ENCODE measurements at places on chromosomes 3 and 15.

GRCh38 chr3:51679777-51680176 lies 8.7 kb downstream of the TEX264 start:
- DNase-seq: no peak

DNA sequence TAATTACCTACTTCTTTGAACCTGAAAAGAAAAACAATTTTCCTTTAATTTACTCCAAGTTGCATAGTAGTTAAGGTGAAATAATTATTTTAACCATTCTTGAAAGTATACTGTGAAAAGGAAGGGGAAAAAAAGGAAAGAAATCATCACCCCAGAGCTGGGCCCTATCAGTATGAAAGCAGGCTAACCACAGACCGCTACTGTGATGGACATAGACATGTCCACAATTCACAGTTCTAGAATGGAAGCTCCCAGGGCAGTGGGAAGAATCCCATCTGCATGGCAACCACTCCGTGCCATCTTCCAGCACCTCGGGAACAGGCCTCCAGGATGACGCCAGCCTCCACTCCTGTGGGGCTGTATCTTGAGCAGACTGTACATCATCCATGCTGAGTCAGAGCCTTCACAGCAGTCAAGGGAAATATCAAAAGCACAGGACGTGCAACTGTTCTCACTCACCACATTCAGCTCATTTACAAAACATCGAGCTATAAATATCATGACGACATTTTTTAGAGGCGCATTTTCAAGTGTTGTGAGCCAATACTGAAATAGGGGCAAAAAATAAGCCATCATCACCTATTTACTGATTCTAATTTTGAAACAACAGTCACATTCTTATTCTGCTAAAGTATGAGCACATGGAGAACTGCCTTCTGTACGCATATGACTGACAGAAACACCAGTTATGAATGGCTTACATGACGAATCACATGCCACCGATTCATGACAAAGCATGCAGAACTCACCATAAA lies 119.7 kb downstream of the SNRK start:
- peak; percentile 34 for DNase-seq

DNA sequence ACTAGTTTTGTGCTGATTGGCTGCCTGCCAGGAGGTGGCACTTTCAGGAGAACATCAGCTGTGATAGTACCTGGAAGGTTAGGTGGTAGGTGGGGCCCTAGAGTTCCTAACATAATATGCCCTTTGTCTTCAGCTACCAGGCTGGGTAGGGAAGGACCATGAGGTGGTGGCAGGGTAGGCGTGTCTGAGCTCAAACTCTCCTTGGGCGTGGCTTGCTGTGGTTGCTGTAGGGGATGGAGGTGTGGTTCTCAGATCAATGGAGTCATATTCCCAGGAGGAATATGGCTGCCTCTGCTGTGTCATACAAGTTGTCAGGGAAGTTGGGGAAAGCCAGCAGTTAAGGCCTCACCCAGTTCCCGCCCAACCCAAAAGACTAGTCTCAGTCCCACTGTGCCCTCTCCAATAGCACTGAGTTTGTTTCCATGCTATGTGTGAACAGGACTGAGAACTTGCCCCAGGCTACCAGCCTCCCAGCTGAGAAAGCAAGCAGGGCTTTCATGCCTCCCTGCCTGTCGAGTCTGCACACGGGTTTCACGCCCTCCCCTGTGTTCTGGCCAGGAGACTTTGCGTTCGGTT lies 107.7 kb downstream of the CHCHD4 start:
- no peak for DNase-seq

DNA sequence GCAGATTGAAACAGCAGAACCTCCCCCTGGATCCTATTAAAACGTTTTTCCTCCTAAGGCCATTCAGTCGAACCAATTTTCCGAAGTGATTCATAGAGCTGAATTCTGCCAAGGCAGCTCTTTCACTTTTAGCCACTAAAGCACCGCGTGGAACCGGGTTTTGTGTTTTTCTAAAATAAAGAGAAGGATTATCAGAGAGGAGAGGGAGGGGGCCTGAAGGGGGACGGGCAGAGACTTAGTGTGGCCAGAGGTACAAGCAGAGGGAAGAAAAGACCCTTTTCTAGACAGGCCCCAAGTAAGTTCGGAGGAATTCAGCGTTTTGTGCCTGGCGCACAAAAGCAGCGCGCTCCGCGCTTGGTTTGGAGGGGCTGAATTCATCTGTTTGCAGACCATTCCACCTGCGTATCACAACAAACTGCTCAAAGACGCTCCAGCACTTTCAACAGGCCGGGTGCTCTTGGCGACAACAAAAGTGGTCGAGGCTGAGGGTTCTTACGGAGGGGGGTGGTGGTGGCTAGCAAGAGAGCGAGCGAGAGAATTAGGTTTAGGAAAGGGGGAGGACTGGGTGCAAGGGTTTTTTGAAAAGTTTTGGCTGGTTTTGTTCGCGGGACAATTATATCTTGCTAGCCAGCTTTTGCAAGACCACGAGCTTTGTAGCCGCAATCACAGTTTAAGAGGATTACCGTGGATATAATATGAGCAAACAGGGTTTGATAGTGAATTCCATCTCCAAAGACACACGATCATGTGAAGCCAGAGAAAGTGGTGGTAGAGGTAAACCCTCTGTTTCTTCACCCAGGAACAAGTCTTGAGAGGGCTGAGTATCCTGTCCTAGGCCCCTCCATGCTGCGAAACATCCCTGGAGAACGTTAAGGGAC lies 1.2 kb upstream of the FEZF2 start:
- DNase-seq: no peak

GRCh38 chr3:169007145-169007544 lies 656.4 kb downstream of the MECOM start:
- no peak for DNase-seq

DNA sequence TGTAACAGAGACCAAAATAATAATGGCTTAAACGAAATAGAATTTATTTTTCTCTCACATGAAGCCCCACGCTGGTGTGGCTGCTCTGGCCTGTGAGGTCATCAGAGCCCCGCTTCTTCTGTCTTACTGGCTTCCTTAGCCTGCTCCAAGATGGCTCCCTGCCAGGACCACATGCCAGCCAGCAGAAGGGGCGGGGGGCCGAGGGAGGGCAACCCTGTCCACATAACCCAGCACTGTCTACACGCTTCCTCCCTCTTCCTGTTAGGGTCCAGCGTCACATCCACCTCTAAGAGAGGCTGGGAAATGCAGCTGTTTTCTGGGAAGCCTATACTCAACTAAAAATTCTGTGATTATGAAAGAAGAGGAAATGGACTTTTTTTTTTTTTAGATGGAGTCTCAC lies 107.9 kb upstream of the DLG1 start:
- peak; percentile 76 for DNase-seq

GRCh38 chr3:4600493-4600892 lies 107.3 kb downstream of the ITPR1 start:
- DNase-seq: no peak

DNA sequence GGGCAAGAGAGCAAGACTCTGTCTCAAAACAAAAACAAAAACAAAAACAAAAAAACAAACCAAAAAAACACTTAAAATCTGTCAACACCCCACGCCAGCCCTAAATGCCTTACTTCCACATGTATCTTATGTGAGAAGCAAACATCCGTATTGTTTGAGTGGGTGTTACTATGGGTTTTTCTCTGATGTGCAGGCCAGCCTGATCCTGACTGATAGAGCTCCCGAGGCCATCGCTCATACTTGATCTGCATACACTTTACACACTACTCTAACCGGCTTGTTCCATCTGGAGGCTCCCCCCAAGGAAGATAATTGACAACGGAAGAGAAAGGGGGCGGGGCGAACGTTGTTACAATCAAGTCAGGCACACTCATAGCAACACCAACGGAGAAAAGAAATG lies 237.4 kb downstream of the TBL1XR1 start:
- no peak for DNase-seq

DNA sequence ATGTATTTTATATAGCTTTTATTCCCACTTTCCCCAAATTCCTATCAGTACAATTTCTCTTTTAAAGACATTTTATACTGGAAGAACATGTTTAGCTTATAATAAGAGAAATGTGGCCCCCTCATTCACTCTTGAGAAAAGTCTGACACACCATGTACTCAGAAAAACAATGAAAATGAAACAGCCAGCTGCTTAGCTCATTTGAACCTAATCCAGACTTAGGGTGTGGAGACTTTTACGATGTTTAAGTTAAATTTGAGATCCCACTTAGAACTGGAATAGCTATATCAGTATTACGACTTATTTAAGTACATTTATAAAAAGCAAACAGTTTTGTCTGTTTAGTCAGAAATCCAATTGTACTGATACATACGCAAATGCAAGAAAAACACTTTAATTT lies 252.3 kb upstream of the ARRDC4 start:
- DNase-seq: peak; percentile 27

GRCh38 chr3:33099109-33099645 lies 2.2 kb upstream of the GLB1 start:
- DNase-seq: no peak

GRCh38 chr3:152357587-152357986 lies 88.9 kb downstream of the MBNL1 start:
- no peak for DNase-seq

DNA sequence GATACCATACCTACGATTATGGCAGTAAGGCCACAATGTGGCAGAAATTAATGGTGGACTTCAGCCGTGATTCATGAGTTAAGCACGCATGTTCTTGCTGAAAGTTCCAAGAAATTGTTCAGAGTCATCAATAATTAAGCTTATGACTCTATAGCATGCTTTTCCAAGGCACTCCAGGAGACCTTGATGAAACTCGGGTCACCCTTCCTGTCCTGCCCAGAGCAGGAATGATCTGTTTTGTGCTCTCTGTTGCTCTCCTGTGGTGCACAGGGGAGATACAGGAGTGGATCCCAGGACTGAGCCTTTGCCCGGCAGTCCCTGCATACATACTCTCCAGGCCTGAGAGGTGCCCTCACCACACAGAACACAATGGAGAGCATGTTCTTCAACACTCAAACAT lies 141.6 kb upstream of the SLC2A2 start:
- no peak for DNase-seq

GRCh38 chr3:193816656-193817311 lies 223.8 kb downstream of the OPA1 start:
- DNase-seq: peak; percentile 98

DNA sequence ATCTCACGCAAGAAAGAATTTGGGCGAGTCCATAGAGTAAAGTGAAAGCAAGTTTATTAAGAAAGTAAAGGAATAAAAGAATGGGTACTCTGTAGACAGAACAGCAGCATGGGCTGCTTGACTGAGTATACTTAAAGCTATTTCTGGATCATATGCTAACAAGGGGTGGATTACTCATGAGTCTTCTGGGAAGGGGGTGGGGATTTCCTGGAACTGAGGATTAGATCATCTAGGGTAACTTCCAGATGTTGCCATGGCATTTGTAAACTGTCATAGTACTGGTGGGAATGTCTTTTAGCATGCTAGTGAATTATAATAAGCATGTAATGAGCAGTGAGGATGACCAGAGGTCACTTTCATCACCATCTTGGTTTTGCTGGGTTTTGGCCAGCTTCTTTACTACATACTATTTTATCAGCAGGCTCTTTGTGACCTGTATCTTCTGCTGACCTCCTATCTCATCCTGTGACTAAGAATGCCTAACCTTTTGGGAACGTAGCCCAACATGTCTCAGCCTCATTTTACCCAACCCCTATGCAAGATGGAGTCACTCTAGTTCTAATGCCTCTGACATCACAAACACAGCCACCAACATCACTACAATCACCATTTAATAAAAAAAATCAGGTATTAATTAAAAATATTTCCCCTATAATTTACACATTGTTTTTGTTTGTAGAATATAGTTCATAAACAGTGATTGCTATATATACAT lies 890.7 kb upstream of the EPHA6 start:
- DNase-seq: peak; percentile 8

DNA sequence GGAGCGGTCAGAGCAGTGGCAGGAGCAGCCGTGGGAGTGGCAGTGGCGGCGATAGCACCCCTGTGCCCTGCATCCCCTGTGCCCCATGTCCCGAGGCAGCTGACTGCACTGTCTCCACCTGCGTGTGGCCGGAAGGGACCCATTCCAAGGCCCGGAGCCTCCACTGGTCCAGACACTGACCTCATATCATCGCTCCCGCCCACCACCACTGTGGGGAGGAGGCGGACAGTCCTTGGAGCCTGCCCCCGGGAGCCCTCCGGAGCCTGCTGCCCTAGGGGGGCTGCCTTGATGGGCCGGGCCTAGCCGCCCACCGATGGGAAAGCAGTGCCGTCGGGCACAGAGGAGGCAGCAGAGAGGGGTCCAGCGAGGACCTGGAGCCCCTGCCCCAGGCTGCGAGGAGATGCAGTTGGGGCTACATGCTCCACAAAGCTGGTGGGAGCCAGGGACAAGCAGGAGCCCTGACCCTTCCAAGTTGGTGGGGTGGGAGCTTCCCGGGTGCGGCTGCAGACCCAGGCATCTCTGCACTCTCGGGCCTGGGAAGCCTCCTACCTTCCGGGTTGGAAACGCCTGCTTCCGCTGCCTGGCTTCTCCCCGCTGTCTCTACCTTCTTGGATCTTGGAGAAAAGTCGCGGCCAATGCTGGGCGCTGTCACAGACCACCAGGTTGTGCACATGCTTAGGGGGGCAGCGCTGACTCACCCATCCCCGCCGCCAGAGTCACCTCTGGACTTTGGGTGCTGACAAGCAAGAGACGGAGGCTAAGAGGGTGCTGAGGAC lies 283.2 kb upstream of the ROBO1 start:
- DNase-seq: no peak

DNA sequence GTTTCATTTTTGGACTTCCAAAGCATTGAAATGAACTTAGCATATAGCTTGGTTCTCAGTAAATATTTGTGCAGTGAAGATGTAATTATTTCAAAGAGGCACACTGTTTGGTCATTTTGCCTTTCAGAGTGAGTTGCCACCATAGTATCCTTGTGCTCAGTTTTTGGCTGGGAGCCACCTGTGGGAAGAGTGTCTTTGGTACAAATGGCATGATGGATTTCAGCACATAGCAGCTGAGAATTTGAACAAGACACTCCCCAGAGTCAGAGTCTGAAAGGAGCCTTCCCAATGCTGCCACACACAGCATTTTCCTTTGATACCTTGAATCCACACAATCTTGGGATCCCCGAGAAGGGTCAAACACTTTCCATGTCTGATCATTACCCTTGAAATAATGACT lies 897.2 kb upstream of the ARPP21 start:
- DNase-seq: no peak

GRCh38 chr3:75978686-75979085 lies 193.3 kb upstream of the ZNF717 start:
- no peak for DNase-seq

GRCh38 chr3:151504606-151505005 lies 43.7 kb upstream of the IGSF10 start:
- no peak for DNase-seq

- DNase-seq: no peak
These were observed 27.2 kb downstream of the BCL2A1 start for GRCh38 chr15:79943820-79944219.

DNA sequence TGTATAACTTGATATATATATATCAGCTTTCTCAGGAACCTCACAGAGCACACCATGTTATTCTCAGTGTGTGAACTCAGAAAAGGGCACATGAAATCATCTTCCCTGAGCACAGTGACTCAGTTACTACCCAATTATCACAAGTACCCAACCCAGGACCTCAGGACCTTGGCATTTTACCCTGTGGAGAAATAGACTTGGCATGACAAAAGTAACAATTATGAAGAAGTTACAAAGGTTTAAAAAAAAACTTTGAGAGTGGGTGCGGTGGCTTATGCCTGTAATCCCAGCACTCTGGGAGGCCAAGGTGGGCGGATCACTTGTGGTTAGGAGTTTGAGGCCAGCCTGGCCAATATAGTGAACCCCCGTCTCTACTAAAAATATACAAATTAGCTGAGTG lies 52.4 kb downstream of the ONECUT1 start:
- no peak for DNase-seq
